Renal cortical epithelial cell (primary cell): ENCODE measurements at places on chromosomes 11 and 22. TPM values are rescaled to one million over a fixed set of nuclear protein-coding genes. Genes with fewer than 3 reads are reported as not detected.

DNA sequence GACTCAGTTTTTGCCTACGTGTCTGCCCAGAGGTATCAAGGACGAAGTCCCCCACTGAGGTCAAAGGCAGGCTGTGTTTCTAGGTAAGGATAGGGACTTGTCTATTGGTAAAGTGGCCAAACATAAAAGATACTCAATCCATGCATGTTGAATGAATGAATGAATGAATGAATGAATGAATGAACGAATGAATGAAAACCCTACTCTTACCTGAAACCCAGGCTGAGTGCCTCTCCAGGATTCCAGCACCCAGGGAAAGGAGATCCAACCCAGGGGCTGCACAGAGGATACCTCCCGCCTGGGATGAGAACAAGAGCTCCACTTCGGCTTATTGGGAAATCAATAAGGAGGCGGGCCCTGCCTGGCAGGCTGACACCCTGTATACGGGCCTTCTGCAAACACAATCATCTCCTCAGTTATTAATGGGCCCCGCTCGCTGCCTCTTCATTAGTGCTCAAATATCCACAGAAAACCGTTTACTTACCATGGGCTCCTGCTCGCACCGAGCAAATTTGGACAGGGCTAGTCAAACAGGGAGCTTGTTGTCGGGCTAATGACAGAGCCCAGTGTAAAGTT lies 177.4 kb downstream of the BUD13 start:
- no peak for DNase-seq

DNA sequence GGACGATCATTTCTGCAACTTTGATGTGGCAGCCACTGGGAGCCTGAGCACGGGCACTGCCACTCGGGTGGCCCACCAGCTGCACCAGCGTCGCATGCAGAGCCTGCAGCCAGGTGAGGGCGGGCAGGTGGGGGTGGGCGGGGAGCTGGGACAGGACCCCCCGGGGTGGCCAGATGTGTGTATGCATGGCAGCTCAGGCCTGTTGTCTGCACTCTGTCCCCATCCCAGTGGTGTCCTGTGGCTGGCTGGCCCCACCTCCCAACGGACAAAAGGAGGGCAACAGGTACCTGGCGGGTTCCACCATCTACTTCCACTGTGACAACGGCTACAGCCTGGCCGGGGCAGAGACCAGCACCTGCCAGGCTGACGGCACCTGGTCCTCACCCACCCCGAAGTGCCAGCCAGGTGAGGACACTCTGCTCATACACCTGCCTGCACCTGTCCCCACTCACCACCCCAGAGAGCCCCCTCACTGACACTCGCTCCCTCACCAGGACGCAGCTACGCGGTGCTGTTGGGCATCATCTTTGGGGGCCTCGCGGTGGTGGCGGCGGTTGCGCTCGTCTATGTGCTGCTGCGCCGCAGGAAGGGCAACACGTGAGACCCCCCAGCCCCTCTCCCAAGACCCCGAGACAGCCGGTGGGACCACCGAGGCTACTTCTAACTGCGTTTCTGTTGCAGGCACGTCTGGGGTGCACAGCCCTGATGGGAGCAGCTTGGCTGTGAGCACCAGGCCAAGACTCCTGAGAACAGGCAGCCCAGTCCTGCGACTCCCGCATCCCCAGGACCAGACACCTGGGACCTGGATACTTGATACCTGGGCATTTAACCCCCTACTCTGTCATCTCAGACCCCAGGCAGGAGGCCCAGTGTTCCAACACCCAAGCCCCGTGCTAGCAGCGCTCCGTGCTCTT lies 6.7 kb downstream of the SUSD2 start:
- DNase-seq = no peak

DNA sequence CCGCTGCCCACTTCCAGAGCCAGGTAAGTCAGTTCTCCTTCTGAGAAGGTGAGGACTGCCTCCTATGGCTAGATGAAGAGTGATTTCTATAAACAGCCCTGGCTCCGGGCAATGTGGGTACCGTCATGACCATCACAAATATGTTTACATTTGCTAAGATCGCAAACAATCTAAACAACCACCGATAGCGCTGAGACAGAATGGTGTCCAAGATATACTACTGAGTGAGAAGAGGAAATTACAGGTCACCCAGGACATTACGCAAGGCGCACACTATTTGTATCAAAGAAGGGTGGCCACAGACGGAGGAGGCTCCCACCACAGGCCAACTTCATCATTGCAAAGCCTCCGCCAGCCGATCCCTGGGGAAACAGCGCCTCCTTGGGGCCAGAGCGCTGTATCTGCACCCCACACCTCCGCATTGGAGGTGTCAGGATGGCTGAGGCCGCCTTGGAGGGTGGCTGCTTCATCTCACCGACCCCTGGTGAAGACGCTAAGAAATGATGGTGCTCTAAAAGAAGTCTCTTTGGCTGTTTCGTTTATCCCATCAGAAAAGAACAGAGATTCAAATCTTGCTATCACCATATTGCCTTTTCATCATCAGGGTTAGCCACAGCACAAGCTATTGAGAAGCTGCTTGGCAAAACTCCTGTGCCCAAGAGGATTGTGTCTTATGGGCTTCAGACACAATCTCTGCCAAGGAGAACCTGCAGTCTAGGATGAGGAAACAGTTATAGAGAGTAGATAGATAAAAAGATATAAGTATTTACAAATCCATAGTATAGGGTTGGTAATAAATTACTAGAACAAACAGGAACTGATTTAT lies 12.3 kb upstream of the ASRGL1 start:
- no peak for DNase-seq

The SLC22A8 gene
- total RNA-seq = not detected in 2 replicates

The CRYBB3 gene
- total RNA-seq = not detected in 2 replicates

The ADM2 gene
- total RNA-seq = 2.3 and 3.4 TPM in 2 replicates
